ENCODE measurements at places on chromosomes 6 and 20.

DNA sequence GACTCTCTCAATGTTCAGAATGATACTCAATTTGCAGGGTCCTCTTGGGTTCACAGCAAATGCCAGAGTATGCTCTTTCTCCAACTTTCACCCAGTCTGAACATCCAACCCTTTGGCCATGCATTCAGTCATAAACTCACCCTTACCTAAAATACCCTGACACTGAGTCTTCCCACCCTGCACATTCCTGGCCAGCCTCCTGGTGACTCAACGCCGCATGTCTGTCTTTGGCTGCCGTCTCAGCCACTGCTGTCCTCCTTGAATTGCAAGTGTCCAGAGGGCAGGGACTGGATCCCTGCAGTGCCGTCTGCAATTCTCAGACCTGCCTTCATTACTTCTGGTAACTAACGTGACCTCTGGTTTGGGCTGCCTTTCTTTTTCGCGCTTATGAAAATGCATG is 593.4 kb downstream of the QKI start:
- no peak for DNase-seq

DNA sequence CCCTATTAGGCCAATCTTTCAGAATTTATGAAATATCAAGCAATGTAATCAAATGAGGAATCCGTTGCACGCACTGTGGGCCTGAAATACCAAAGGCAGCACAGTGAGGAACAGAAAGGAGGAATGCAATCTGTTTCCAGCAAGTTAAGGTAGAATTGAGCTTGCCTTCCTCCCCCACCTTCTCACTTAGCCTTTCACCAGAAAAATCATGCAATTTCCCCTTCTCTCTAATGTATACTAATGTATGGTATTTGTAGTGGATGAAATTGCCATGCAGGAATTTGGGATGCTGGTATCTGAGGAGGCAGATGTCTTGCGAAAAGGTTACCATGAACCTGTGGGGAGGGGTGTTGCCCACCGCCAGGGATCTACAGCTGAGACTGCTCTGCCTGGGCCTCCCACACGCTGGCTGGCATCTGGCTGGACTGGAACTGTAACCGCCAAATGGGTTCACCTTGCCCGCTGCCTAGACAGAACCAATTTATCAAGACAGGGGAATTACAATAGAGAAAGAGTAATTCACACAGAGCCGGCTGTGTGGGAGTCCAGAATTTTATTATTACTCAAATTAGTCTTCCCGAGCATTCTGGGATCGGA is 222.4 kb upstream of the MYLIP start:
- no peak for DNase-seq

DNA sequence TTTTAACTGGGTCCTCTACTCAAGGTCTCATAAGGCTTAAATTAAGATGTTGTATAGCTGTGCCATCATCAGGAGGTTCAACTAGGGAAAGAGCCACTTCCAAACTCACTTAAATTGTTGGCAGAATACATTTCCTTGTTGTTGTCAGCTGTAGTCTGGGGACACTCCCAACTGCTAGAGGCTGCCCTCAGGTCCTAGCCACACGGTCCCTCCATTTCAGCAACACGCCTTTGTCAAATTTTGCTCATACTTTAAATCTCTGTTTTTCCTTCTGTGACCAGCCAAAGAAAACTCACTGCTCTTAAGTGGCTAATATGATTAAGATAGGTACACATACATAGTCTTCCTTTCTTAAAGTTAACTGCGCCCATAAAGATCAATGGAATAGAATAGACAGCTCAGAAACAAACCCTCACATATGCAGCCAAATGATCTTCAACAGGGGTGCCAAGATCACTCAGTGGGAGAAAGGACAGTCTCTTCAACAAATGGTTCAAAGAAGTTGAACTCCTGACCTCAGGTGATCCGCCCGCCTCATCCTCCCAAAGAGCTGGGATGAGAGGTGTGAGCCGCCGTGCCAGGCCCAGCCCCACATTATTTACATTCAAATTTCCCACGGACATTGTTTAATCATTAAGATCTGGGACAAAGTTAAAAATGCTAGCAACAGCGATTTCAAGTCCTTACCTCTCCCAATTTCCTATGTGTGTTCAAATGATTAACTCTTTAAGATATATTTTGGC is 76.4 kb upstream of the ELOVL5 start:
- DNase-seq, result no peak

GRCh38 chr20:36062799-36063198 is 91.7 kb upstream of the EPB41L1 start:
- no peak for DNase-seq

DNA sequence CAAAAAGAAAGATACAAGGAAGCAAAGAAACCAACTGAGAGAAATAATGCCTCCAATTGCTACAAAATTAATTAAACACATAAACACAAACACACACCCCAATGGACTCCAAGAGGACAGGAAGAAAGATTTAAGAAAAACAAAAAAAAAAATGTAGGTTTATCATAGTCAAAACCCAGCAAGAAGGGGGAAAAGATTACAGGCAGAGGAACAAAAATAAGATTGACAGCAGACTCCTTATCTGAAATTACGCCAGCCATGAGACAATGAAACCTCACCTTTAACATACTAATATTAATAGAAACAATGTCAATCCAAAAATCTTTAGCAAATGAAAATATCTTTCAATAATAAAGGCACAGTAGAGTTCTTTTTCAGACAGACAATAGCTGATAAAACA is 155.8 kb downstream of the RNGTT start:
- no peak for DNase-seq

DNA sequence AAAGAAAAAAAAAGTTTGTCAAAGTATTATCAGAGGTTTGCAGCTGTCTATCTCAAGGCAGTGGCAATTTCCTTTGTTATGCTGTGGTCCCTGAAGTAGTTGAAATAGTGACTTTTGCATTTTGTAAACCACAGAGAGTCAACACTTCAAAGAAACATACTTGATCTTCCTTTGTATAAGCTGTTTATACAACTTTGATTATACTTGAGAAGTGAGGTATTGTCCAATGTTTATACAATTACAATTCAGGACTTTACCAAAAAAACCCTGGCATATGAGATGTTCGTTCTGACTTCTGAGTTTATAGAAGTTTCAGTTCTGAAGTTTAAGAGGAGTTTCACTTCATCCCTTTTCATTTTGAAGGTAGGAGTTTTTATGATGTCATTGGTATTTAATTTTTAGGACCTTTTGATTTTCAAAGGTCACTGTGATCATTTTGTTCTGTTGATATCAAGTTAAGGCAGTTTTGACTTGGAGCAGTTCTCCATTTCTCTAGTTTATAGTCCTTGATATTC is 4.0 kb downstream of the STK4 start:
- DNase-seq, result no peak
